NCI-H526 treated with DMSO at 0.1 percent for 48 hours (cell line): ENCODE measurements at places on chromosomes 5 and 9.

DNA sequence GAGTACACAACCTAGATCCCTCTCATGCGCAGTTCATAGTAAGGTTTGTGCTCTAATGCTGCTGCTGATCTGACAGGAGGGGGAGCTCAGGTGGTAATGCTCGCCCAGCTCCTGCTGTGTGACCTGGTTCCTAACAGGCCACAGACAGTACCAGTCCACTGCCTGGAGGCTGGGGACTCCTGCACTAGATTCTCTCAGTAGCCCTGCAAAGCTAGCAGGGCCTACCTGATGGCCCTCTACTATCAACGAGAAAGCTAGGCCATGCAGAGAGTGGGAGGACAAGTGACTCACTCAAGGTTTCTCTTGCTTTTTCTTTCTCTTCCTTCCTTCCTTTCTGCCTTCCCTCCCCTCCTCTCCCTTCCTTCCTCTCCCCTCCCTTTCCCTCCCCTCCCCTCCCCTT, 55.1 kb upstream of the TEX48 start:
- DNase-seq = no peak

DNA sequence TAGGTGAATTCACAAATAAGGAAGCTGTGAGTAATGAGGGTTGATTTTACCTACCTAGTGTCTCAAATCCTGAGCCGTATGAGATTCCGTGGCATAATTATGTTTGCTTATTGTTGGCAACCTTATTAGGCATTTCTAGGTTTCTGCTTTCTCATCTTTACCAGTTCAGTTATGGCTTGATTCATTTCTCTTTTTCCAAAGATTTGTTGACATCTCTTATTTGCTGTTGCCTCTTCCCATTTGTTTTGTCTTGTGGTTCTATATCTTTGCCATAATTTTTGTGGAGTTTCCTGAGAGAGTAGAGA, 470 bp downstream of the IL31RA start:
- no peak for DNase-seq

DNA sequence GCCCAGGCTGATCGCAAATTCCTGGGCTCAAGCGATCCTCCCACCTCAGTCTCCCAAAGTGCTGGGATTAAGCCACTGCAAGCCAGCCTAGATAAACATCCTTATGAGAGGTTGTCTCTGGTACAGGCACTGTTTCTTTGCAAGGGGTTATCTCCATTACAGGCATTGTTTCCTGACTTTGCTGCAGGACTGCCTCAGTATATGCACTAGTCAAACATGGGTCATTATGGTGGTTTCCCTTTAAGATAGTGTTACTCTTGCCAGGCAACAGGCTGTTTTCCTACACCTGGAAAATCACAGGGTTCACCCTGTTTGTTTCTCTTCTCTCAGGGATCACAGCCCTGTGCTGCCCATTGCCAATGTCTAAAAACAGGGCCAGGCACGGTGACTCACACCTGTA, 7.8 kb upstream of the CLTB start:
- DNase-seq = no peak

DNA sequence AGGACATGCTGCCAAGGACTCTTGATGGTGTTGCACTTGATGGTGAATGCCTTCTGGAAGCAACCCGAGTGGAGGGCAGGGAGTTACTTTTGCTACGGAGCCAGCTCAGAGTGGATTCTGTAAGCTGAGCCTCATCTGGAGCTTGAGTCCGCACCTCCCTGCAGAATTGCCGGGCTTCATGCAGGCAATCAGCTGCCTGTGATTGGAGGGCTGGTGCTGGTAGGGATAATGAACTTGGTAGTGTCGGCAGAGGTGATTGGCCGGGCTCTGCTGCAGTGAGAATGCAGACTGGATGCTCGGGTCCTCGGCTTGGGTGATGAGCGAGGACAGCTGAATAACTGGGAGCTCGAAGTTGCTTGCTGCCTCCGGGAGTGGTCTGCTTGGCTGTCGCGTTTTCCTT, 23.1 kb downstream of the SLC25A25 start:
- no peak for DNase-seq

DNA sequence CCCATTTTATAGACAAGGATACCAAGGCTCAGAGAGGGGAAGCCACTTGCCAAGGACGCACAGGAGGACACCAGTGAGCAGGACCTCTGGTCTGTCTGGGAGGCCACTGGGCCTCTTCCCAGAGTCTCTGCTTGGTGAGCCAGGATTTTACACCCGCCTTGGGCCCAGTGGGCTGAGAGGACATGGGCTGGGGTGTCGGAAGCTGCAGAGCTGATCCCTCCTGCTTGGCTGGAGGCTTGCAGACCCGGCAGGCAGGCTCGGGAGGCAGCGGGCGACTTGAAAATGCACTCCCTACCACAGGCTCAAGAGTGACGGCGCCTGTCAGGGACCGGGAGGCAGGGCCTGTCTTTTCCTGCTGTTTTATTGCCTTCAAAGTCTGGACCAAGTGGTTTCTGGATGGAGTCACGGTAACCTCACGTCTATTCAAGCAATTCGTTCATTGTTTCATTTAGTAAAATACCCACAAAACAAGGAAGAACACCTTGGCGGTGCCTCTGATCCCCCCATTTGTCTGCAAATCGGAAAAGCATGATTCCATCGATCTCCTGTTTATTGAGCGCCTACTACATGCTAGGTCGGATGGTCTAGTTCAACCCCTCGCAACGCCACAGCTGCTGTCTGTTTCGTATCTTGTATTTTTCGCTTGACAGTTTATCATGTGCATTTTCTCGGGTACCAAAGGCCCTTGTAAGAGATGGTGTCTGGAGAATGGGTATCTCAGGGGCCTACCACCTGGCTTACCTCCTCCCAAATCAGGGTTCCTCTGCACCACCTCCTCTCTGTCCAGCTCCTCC, 108.1 kb upstream of the IER5L start:
- DNase-seq = no peak
